ENCODE measurements at places on chromosomes 2 and 18. TPM values are rescaled to one million over a fixed set of nuclear protein-coding genes. Genes with fewer than 3 reads are reported as not detected.

IGFBP5 gene
- 14.8 TPM for total RNA-seq

POTEF gene
- total RNA-seq, result not detected

COL3A1 gene
- not detected for total RNA-seq

DNA sequence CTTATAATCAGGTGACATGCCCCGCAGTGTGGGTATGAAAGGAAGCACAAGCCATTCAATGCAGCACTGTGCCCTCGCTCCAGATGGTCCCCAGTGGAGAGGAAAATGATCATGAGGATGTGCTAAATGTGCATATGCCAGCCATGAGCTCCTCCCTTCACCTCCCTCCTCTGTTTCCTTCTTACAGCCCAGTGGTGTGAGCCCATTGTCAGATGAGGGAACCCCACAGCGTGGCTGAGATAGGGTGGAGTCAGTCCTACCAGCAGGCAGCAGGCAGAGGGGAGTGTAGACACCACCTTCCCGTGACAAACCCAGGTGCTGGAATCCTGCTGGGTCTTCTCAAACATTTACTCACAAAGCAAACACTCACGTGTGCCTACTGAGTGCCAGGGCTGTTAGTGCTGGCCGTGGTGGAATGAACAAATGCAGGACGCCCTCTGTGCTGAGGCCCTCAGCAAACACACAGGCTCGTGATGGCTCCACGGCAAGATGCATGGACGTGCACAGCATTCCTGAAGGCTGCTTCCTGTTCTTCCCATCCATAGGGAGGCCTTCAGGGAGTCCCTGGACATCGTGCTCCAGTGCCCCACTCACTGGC is 181.7 kb upstream of the TPO start:
- DNase-seq, result no peak
- no peak overlapping the region for H3K4me3 ChIP-seq
- H3K4me1 ChIP-seq, result no peaks in the 10 kb centered on the region
- no peaks in the 10 kb centered on the region for H3K27me3 ChIP-seq

GRCh38 chr2:213122725-213123124 is 28.7 kb downstream of the IKZF2 start:
- H3K36me3 ChIP-seq, result no peaks in the 10 kb centered on the region
- peak; percentile 11 for DNase-seq
- peaks cover 38% of the 10 kb centered on the region for H3K4me1 ChIP-seq

DNA sequence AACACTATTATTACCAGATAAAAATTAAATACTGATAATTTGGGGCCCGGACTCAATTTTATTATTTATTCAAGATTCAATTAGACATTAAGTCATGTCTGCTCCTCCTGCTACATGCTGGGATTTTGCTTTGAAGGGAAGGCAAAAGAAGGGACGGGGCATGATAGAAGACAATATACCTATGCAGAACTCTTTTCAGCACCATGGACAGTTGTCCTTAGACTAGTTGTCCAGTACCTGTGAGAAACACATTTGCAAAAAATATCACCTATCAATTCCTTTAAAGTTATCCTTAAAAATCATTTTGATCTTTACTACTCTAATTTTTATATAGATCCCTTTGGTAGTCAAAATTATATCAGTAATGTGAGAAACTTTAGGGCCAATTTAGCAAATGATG is 100.2 kb upstream of the SULT1C3 start:
- no peak for DNase-seq
- no peak overlapping the region for H3K4me3 ChIP-seq
- no peak overlapping the region for H3K27ac ChIP-seq
- H3K4me1 ChIP-seq, result no peaks in the 10 kb centered on the region
- no peaks in the 10 kb centered on the region for H3K27me3 ChIP-seq
- H3K36me3 ChIP-seq, result no peaks in the 10 kb centered on the region

DNA sequence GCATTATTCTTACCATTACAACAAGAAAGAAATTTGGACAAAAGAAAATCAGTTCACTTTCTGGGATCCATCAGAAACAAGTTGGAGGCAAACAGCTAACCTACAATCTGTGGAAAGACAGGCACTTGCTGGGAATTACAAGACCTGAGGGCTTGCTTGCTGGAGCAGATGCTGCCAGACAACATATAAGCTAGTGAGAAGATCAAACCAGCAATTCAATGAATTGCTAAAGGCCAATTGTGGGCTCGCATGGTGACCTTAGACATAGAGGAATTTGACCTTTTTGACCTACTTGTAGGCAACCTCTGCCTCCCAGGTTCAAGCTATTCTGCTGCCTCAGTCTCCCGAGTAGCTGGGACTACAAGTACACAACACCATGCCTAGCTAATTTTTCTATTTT is 921.2 kb upstream of the CNTNAP5 start:
- no peak for DNase-seq
- H3K4me3 ChIP-seq, result no peak overlapping the region
- H3K4me1 ChIP-seq, result no peaks in the 10 kb centered on the region
- no peaks in the 10 kb centered on the region for H3K36me3 ChIP-seq
- no peak overlapping the region for H3K27ac ChIP-seq

- H3K4me1 ChIP-seq, result peaks cover 45% of the 10 kb centered on the region
- H3K27ac ChIP-seq, result peak within 1 kb of the TSS; percentile 79
- peaks cover 25% of the 10 kb centered on the region for H3K36me3 ChIP-seq
These were observed at the start of gene FNDC4 for GRCh38 chr2:27494944-27495554. TSS of gene FNDC4 (minus strand) at chr2:27495200. CDS start at chr2:27494679, 521 bp downstream.

DNA sequence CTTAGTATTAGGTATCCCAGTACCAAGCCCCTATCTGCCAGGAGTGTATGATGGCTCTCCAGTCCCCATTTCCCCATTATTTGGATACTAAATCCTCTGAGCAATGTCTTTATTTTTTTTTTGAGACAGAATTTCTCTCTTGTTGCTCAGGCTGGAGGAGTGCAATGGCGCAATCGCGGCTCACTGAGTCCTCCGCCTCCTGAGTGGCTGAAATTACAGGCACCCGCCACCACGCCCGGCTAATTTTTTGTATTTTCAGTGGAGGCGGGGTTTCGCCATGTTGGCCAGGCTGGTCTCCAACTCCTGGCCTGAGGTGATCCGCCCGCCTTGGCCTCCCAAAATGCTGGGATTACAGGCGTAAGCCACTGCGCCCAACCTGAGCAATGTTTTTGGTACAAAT is 3.6 kb upstream of the PHLPP1 start:
- H3K27me3 ChIP-seq, result no peaks in the 10 kb centered on the region
- DNase-seq, result no peak
- no peaks in the 10 kb centered on the region for H3K4me1 ChIP-seq
- H3K36me3 ChIP-seq, result peaks cover 22% of the 10 kb centered on the region
- H3K4me3 ChIP-seq, result no peak overlapping the region

- no peak overlapping the region for H3K27ac ChIP-seq
- H3K27me3 ChIP-seq, result no peaks in the 10 kb centered on the region
- H3K4me3 ChIP-seq, result no peak overlapping the region
- no peak for DNase-seq
- H3K4me1 ChIP-seq, result no peaks in the 10 kb centered on the region
These were observed 13.0 kb downstream of the PTPN4 start for GRCh38 chr2:119772767-119773166.

- no peaks in the 10 kb centered on the region for H3K36me3 ChIP-seq
- peaks cover 76% of the 10 kb centered on the region for H3K27me3 ChIP-seq
- no peak for DNase-seq
- no peak overlapping the region for H3K4me3 ChIP-seq
- H3K4me1 ChIP-seq, result peaks cover 15% of the 10 kb centered on the region
- H3K27ac ChIP-seq, result no peak overlapping the region
These were observed 173.3 kb upstream of the GLI2 start for GRCh38 chr2:120562218-120563005.

DNA sequence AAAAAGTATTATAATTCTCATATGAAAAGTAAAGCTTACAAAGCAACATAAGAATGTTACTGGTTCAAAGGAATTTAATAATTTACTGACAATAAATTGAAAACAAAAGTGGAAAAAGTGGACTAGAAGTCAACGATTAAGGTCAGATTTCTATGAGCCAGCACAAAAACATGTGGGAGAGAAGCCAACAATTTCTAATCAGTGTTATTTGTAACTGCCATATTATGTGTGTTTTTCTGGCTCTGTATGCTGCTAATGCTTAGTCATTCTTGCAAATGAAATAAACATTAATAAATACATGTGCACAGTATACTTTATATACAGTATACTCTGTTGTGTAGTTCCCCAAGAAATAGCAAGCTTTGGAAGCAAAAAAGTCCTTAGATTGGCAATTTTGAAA is 301.3 kb upstream of the RGPD4 start:
- no peak overlapping the region for H3K27ac ChIP-seq
- no peak overlapping the region for H3K4me3 ChIP-seq
- H3K36me3 ChIP-seq, result no peaks in the 10 kb centered on the region

- H3K27ac ChIP-seq, result no peak overlapping the region
- peak overlapping the region; percentile 79 for H3K4me3 ChIP-seq
- no peak for DNase-seq
- peaks cover 58% of the 10 kb centered on the region for H3K27me3 ChIP-seq
These were observed 2.0 kb downstream of the TMEM163 start for GRCh38 chr2:134716721-134717243.

GRCh38 chr2:123578016-123578415 is 447.1 kb upstream of the CNTNAP5 start:
- H3K4me1 ChIP-seq, result no peaks in the 10 kb centered on the region
- H3K36me3 ChIP-seq, result no peaks in the 10 kb centered on the region
- no peak overlapping the region for H3K4me3 ChIP-seq
- H3K27me3 ChIP-seq, result no peaks in the 10 kb centered on the region
- DNase-seq, result no peak

GRCh38 chr2:2806711-2807110 is 475.6 kb upstream of the MYT1L start:
- DNase-seq, result no peak
- no peak overlapping the region for H3K4me3 ChIP-seq
- H3K27ac ChIP-seq, result no peak overlapping the region
- no peaks in the 10 kb centered on the region for H3K27me3 ChIP-seq
- H3K36me3 ChIP-seq, result no peaks in the 10 kb centered on the region

All from Calu3 (cell line).